ENCODE measurements at places on chromosomes 2 and 18.
A peak's percentile ranks its signal among the peaks of the same experiment; 100 is the strongest.

GRCh38 chr2:170409164-170409535 lies 231.2 kb downstream of the MYO3B start:
- H3K27ac ChIP-seq = no peak overlapping the region
- peaks cover 7% of the 10 kb centered on the region for H3K4me1 ChIP-seq
- peak; percentile 83 for DNase-seq
- peaks cover 41% of the 10 kb centered on the region for H3K27me3 ChIP-seq
- no peak overlapping the region for H3K4me3 ChIP-seq

GRCh38 chr18:56112013-56112749 lies 524.2 kb upstream of the TCF4 start:
- no peak for DNase-seq
- no peak overlapping the region for H3K4me3 ChIP-seq
- no peaks in the 10 kb centered on the region for H3K27me3 ChIP-seq

GRCh38 chr2:180222644-180223043 lies 215.5 kb upstream of the CWC22 start:
- H3K4me3 ChIP-seq = no peak overlapping the region
- H3K27ac ChIP-seq = no peak overlapping the region
- no peaks in the 10 kb centered on the region for H3K36me3 ChIP-seq

GRCh38 chr18:59987102-59987501 lies 87.3 kb downstream of the PMAIP1 start:
- no peaks in the 10 kb centered on the region for H3K4me1 ChIP-seq
- no peak for DNase-seq
- no peak overlapping the region for H3K4me3 ChIP-seq
- H3K36me3 ChIP-seq = no peaks in the 10 kb centered on the region
- H3K27me3 ChIP-seq = peaks cover 8% of the 10 kb centered on the region

DNA sequence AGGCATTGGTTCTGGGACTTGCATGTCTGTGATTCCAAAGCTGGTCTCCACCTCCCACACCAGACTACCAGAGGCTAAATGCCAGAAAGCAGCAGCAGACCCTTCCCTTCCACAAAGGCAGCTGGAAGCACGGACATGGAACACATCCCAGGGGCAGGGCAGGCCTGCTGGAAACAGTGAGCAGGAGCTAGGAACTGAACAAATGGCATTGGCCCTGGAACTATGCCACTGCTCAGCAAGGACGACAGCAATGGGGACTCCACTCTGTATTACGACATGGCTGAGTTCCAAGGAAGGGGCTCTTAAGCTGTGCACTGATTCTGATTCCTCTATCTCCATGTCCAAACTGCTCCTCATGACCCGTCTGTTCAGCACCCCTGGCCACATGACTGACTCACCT lies 77.8 kb upstream of the TFCP2L1 start:
- peaks cover 27% of the 10 kb centered on the region for H3K36me3 ChIP-seq
- H3K4me3 ChIP-seq = no peak overlapping the region
- H3K27me3 ChIP-seq = no peaks in the 10 kb centered on the region

- H3K4me1 ChIP-seq = peaks cover 3% of the 10 kb centered on the region
- peaks cover 4% of the 10 kb centered on the region for H3K27me3 ChIP-seq
- no peak overlapping the region for H3K4me3 ChIP-seq
These were observed 121.8 kb downstream of the TGFA start for GRCh38 chr2:70431716-70432347.

DNA sequence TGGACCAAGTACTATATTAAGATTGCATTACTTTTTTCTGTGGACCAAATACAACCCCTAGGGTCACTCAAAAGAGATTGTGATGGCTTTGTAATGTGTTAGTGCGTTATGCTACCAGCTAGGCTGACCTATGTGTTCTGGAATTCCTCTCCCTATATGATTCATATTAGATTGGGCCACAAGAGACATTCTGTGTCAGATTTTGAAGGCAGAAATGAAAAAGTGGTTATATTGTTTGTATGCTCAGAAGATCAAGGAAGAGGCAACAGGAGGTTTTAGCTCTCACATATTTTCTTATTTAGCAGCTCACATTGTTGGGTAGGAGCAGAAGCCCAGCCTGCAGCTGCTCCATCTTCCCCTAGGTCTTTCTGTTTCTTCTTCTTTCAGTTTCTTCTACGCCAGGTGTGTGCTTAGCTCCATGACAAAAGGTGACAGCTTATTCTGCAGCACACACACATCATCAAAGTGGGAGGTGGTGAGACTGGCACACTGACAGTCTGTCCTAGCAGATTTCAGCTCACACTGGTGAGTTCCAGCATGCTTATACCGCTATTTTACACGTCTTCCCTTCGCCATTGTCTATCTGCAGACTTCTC lies 156.8 kb upstream of the UBE2E3 start:
- H3K27me3 ChIP-seq = no peaks in the 10 kb centered on the region
- H3K27ac ChIP-seq = no peak overlapping the region
- H3K4me1 ChIP-seq = no peaks in the 10 kb centered on the region
- H3K36me3 ChIP-seq = no peaks in the 10 kb centered on the region
- DNase-seq = no peak

- no peaks in the 10 kb centered on the region for H3K27me3 ChIP-seq
- peaks cover 16% of the 10 kb centered on the region for H3K4me1 ChIP-seq
- DNase-seq = no peak
These were observed 223.6 kb downstream of the ALPK2 start for GRCh38 chr18:58405107-58405898.

- H3K4me3 ChIP-seq = no peak overlapping the region
- H3K36me3 ChIP-seq = no peaks in the 10 kb centered on the region
- DNase-seq = no peak
- H3K4me1 ChIP-seq = no peaks in the 10 kb centered on the region
These were observed 13.0 kb downstream of the INHBB start for GRCh38 chr2:120358734-120359465.

DNA sequence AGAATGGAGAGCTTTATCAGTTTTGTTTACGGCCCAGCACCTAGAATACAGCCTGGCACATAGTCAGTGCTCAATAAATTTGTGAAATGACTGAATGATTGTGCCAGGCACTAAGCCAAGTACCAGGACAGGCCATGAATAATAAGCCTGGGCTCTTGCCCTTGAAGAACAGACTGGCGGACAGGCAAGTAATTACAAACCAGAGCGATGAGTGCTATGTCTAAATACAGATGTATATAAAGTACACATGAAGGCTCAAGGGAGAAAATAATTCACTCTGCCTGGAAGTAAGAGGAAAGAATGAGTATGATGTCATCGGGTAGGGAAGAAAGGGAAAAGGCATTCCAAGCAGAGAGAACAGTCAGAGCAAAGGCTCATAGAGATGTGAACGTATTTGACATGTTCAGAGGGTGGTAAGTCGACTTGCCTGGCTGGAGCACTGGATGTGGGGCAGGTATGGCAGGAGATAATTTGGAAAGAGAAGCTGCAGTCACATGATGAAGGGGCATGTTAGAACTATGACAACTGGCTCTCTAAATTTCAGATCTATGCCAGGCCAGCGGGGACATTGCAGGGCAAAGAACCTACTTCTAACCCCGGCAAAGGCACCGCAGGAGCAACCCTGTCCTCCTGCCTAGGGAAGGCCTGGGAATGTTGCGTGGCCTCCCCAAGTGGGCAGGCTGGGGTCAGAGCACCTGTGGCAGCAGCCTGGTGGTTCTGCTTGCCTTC lies 119.1 kb upstream of the STPG4 start:
- H3K36me3 ChIP-seq = no peaks in the 10 kb centered on the region
- H3K4me1 ChIP-seq = no peaks in the 10 kb centered on the region
- peaks cover 32% of the 10 kb centered on the region for H3K27me3 ChIP-seq
- no peak overlapping the region for H3K27ac ChIP-seq

DNA sequence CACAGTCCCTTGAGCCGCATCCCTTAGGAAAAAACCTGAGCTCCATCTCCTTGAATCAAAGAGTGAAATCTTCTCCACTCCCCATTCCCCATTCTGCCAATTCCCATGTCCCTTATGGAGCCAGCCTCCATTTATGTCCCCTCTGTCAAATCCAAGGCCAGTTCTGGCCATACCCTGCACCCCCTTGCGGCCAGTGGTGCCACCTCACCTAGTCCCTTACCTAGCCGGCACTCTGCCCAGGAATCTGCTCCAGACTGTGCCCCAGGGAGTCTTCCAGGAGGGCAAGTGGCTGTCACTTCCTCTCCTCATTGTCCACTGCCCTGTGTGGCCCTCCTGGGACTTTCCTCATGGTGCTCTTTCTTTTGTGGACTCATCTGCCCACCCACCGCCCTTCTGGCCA lies 195.4 kb upstream of the RMP24 start:
- no peak overlapping the region for H3K27ac ChIP-seq
- no peak overlapping the region for H3K4me3 ChIP-seq
- H3K36me3 ChIP-seq = no peaks in the 10 kb centered on the region
- no peaks in the 10 kb centered on the region for H3K4me1 ChIP-seq
- H3K27me3 ChIP-seq = no peaks in the 10 kb centered on the region

- H3K4me3 ChIP-seq = no peak overlapping the region
- H3K27ac ChIP-seq = no peak overlapping the region
- peaks cover 12% of the 10 kb centered on the region for H3K36me3 ChIP-seq
- DNase-seq = no peak
- peaks cover 62% of the 10 kb centered on the region for H3K4me1 ChIP-seq
- H3K27me3 ChIP-seq = no peaks in the 10 kb centered on the region
These were observed 113.0 kb downstream of the RBMS1 start for GRCh38 chr2:160380611-160381010.

DNA sequence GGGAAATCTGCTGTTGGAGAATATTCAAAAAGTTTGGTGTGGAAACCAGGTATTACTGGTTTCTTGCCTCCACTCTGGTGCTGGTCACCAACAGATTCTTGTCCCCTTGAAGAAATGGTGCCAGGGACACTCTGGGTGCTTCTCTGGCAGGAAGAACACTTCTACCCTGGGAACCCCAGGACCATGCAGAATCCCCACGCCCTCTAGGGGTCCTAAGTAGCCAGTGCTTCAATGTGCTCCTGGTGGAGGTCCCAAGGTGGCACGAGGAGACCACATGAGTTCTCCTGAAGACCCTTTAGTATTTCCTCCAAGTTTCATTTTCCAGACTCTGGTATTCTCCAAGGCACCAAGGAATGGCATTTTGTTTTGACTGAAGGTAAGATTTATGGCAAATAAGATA lies 380.6 kb downstream of the TSN start:
- DNase-seq = peak; percentile 29
- H3K27ac ChIP-seq = no peak overlapping the region
- H3K4me3 ChIP-seq = no peak overlapping the region
- H3K27me3 ChIP-seq = peaks cover 11% of the 10 kb centered on the region
- no peaks in the 10 kb centered on the region for H3K4me1 ChIP-seq
- H3K36me3 ChIP-seq = no peaks in the 10 kb centered on the region

- no peaks in the 10 kb centered on the region for H3K36me3 ChIP-seq
- peak; percentile 16 for DNase-seq
- H3K4me1 ChIP-seq = no peaks in the 10 kb centered on the region
- H3K27me3 ChIP-seq = no peaks in the 10 kb centered on the region
- no peak overlapping the region for H3K4me3 ChIP-seq
These were observed 36.5 kb downstream of the HS1BP3 start for GRCh38 chr2:20614201-20615067.

GRCh38 chr2:10452312-10452711 lies 4.2 kb upstream of the ODC1 start:
- peaks cover 17% of the 10 kb centered on the region for H3K27me3 ChIP-seq
- H3K36me3 ChIP-seq = peaks cover 1% of the 10 kb centered on the region
- H3K27ac ChIP-seq = no peak overlapping the region
- no peak for DNase-seq

- H3K27me3 ChIP-seq = no peaks in the 10 kb centered on the region
- H3K36me3 ChIP-seq = peaks cover 66% of the 10 kb centered on the region
- DNase-seq = no peak
- H3K4me3 ChIP-seq = no peak overlapping the region
These were observed 65.9 kb downstream of the ARHGAP25 start for GRCh38 chr2:68800517-68800916.

DNA sequence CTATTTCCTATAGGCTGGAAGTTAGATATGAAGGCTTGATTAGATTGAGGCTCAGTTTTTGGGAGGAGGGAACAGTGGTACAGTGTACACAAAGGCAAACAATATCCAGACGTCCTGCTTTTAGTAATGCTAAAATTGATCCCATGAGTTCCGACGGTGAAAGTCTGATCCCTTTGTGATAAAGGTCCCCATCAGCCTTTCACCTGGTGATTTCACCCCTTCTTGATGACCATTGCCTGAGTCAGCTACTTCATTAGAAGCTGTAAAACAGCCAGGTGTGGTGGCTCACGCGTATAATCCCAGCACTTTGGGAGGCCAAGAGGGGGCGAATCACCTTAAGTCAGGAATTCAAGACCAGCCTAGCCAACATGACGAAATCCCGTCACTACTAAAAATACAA lies 29.7 kb downstream of the TWSG1 start:
- no peak overlapping the region for H3K27ac ChIP-seq
- DNase-seq = no peak
- no peaks in the 10 kb centered on the region for H3K36me3 ChIP-seq
- H3K4me1 ChIP-seq = no peaks in the 10 kb centered on the region

- no peak overlapping the region for H3K4me3 ChIP-seq
- H3K36me3 ChIP-seq = peaks cover 3% of the 10 kb centered on the region
- H3K27me3 ChIP-seq = no peaks in the 10 kb centered on the region
- DNase-seq = no peak
- H3K4me1 ChIP-seq = peaks cover 31% of the 10 kb centered on the region
These were observed 73.0 kb upstream of the RIOK3 start for GRCh38 chr18:23380001-23380550.

GRCh38 chr18:68103561-68103960 lies 587.0 kb upstream of the DSEL start:
- H3K36me3 ChIP-seq = no peaks in the 10 kb centered on the region
- H3K27me3 ChIP-seq = no peaks in the 10 kb centered on the region
- H3K4me1 ChIP-seq = no peaks in the 10 kb centered on the region
- DNase-seq = no peak

GRCh38 chr2:171139860-171140259 lies 20.8 kb downstream of the TLK1 start:
- no peak for DNase-seq
- H3K27ac ChIP-seq = no peak overlapping the region
- H3K36me3 ChIP-seq = peaks cover 8% of the 10 kb centered on the region
- no peaks in the 10 kb centered on the region for H3K27me3 ChIP-seq

GRCh38 chr18:73785300-73785699 lies 362.3 kb downstream of the FBXO15 start:
- no peak overlapping the region for H3K27ac ChIP-seq
- H3K27me3 ChIP-seq = no peaks in the 10 kb centered on the region
- no peaks in the 10 kb centered on the region for H3K36me3 ChIP-seq
- H3K4me1 ChIP-seq = no peaks in the 10 kb centered on the region
- no peak overlapping the region for H3K4me3 ChIP-seq
- no peak for DNase-seq

DNA sequence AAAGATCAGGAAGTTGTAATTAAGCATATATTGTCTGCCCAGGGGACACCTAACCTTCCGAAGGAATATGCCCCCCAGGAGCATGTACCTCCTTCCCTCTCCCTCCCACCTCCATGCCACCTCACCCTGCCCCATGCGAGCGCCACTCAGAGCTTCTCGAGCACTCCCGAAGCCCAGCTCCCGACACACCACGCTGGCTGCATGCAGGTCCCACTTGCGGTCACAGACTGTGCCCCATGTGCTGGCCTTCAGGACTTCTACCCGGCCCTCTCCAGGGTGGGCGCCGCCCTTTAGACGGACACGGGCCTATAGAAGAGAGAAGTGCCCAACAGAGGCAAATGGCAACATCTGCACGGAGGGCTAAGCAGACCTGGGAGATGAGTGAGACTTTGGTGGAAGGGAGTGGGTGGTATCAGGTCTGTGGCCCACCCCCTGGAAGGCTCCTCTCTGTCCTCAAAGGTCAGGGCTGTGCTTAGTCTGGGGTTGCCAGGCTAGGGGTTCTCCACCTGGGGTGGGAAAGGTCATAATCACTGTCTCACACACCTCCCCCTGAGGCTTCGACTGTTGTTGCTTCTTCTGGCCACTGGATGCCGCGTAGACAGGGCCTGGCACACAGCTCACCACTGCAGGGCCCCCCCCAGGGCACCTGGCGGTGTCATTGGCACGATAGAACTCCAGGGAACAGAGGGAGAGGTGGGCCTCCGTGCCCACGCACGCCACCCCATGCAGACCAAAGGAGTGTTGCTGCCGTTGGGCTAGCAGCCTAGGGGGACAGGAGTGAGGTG lies 6.6 kb downstream of the HTRA2 start:
- no peak for DNase-seq
- H3K36me3 ChIP-seq = peaks cover 14% of the 10 kb centered on the region
- peaks cover 21% of the 10 kb centered on the region for H3K4me1 ChIP-seq
- H3K4me3 ChIP-seq = no peak overlapping the region
- H3K27me3 ChIP-seq = peaks cover 46% of the 10 kb centered on the region

All from activated naive CD4-positive, alpha-beta T cell treated with anti-CD3 and anti-CD28 coated beads, Interleukin-2, amount 10 ng/mL, durations not matched to agents 7 days and 5 days (primary cell).